ENCODE measurements at places on chromosomes 5 and 9.

GRCh38 chr5:160641405-160641804, 210.6 kb downstream of the ATP10B start:
- DNase-seq = no peak

DNA sequence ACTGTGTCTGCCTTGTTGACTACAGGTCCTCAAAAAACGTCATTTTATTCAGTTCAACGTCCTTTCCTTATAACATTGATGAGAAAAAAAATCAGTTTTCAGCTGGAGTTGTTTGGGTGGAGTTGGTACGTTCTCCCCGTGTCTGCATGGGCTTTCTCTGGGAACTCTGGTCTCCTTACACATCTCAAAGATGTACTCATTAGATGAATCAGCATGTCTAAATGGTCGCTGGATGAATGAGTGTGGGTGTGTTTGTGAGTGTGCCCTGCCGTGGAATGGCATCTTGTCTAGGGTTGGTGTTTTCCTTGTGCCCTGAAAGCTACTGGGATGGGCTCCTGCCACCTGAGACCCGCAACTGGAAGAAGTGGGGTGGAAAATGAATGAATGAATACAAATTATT, 30.1 kb downstream of the EGR1 start:
- no peak for DNase-seq

DNA sequence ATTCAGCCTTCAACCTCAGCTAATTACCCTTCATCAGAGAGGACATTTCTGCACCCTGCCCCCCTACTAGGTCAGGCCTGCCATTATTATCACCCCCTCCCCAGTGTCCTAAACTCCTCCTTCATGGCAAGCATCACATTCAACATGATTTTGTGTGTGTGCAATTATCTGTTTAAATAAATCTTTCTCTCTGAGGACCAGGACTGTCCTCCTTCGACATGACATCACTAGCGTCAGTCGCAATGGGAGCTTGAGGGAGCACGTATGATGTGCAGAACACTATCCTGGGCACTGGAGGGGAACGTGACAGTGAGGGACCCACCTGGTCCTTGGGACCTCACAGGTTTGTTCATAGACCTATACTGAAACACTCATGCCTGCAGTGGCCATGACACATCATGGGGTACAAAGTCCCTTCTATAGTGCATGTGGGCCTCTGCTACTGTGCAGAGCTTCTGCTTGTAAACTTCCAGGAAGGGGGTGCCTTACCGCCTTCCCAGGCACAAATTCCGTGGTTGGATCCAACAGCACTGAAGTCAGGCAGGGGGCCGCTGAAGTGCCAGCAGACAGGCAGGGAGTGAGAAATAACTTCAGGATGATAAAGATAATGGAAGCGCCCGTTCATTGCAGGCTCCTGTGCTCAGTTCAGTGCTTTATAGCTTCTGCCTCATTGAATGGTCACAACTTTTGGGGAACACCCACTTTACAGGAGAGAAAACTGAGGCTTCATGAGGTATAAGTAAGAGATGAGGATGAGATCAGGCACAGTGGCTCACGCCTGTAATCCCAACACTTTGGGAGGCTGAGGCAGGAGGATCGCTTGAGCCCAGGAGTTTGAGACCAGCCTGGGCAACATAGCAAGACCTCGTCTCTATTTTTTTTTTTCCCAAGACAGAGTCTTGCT, 36.0 kb upstream of the STXBP1 start:
- no peak for DNase-seq

- no peak for DNase-seq
These were observed 65.6 kb upstream of the NEURL1B start for GRCh38 chr5:172575416-172575815.

DNA sequence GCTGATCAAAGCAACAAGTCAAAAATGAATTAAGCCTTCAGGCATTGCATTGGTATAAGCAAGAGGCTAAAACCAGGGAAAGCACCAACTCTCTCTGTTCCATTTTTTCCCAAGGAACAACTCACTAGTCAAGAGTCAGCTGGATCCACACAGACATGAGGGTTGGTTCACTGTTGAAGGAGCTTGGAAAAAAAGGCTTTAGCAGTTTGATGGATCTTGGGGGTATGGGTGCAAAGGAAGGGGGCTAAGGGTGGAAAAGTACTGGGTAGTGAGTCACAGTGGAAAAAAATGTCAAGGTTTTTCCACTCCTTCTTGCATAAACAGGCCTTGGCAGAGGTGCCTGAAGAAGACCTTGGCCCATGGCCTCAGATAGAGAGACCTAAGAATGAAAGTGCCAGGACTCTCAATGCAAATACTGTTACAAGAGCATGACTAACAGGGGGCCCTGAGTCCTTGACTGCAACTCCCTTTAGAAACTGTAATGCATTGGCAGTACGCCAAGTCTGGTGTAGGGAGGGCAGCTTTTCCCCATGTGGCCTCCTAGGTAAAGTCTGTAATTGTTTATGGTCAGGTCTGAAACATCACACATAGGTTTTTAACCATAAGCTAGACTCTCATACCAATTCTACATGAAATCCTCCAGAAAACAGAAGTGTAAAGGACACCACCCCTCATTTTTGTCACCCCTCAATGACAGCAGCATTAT, 23.7 kb downstream of the ACTL7A start:
- DNase-seq = no peak

DNA sequence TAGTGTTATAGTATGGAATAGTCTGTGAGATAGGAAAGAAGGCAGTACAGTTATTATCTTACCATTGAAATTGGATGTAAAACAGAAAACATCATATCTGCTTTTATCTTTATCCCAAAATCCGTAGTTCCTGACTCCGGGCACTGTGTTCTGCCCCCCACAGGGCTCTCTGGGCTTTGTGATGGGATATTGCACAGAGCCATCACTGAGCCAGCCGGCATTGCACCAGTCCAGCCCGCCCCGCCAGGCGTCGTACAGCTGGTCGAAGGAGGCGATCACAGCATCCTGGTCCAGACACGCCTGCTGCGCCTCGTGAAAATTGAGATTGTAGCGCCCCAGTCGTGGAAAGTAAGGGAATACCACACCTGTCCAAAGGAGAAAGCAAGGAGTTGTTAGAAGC, 76.4 kb downstream of the HAPLN1 start:
- no peak for DNase-seq

DNA sequence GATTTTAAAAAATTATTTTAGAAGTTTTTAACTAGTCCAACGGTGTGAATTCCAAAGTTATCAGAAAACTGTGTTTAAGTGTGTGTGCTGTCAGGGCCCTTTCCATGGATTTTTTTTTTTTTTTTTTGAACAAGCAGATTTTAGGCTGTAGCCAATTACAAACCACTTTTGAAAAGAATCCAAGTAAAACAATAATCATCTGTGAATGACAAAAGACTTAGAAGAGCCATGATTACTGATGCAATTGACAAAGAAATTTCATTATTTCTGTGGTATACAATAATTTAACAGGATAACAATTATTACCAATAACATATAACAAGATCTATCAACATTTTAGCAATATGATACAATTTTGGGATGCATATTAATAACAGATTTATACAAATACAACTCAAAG, 16.2 kb upstream of the PAIP1 start:
- no peak for DNase-seq

DNA sequence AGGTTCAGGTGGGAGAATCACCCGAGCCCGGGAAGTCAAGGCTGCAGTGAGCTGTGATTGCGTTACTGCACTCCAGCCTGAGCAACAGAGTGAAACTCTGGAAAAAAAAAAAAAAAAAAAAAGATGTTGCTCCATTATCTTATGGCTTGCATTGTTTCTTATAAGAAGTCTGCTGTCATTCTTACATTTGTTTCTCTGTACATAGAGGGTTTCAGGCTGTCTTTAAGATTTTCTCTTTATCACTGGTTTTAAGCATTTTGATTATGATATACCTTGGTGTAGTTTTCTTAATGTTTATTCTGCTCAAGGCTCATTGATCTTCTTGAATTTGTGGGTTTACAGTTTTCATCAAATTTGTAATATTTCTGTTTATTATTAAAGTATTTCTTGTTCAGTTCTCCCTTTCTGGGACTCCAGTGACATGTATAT, 35.2 kb downstream of the MVB12B start:
- no peak for DNase-seq

GRCh38 chr5:27474395-27474794, 436.0 kb upstream of the CDH9 start:
- DNase-seq = no peak

GRCh38 chr5:107830750-107831149, 160.0 kb upstream of the EFNA5 start:
- no peak for DNase-seq

DNA sequence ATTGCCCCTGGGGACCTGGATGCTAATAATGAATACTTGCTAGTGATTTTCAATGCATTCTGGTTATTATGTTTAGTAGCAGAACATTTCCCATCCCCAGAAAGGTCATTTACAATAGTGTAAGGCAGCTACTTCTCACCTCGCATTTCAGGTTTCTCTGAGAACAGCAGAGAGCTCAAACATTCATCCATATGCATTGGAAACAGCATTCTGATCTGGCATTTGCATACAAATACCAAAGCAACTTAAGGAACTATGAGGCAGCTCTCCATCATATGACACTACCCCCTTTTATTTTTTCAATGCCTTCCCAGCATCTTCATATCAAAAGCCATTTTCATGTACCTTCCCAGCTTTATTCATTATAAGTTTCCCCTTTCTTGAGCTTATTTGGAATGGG, 6.4 kb downstream of the PPP2R2B start:
- DNase-seq = no peak

DNA sequence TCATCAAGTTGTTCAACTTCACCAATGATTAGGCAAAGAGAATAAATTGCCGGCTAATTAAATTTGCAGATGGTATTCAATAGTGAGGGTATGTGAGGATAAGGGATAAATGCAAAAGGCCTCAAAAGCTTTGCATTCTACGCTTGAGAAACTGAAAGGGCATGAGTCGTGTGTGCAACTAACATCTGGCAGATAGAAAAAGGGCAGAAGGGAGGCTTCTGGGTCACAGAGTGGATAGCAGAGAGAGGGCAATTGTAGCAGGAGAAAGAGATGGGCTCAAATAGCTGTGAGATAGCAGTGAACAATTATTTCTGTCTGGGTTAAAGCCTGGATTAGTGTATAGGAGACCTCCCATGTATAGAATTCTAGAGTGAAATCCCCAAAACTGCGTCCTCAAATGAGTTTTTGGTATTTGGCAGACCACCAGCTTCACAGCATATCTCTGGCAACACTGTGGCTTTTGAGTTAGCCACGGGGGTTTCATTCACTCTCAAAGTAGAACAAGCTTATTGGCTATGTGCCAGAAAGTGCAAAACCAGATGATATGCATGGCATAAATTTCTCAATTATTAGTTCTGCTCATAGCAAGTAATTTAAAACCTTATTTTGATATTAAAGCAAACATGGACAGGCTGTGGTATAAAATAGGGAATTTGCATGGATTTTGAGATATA, 586.3 kb downstream of the BRINP1 start:
- DNase-seq = no peak

DNA sequence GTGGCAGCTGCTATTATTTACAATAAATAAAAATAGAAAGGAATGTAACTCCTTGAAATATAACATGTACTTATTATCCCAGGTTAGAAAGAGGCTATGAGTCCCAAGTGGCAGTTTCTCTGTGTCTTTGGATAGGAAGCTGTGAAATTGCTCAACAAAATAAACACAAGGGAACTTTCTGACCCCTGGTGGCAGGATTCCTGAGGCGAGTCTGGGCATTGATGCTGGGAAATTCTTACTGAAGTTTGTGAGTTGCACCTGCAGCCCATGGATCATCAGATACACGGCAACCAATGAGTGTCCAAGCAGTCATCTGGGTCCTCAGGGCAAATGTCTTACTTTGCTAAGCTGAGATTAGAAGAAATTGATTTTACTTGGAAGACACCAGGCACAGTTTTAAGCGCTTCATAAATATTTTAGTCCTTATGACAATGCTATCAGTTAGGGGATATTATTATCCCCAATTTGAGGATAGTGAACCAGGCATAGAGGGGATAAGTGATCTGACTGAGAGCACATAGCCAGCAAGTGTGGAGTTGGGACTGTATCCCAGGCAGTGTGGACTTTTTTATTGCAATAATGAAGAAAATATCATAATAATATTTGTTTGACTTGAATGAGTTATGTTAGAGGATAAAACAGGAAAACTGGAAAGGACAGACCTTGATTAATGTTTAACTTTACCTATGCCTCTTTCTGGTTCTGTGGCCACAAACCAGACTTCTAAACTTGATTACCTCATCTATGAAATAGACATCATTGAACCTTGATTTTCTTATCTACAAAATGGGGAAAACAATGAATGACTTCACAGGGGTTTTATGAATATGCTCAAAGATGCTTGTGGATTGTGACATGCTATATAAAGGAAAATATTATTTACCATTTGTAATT, 265.5 kb upstream of the ADAMTSL1 start:
- no peak for DNase-seq

DNA sequence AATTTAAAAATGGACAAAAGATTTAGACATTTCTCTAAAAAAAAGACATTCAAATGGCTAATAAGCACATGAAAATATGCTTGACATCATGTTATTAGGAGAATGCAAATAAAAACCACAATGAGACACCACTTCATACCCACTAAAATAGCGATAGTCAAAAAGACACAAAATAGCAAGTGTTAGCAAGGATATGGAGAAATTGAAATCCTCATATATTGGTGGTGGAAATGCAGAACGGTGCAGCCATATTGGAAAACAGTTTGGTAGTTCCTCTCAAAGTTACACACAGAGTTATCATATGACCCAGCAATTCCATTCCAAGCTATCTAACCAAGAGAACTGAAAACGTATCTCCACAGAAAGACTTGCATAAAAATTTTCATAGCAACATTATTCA, 227.5 kb upstream of the TRIM32 start:
- DNase-seq = no peak
